Aorta (tissue), 5 donors: ENCODE measurements at places on chromosomes 4 and X.

- no peak for DNase-seq
These were observed 721.7 kb downstream of the PCDH18 start for GRCh38 chr4:136810626-136811025.

- peak; percentile 71 for DNase-seq
These were observed 24.9 kb downstream of the ALPK1 start for GRCh38 chr4:112321776-112322684.

GRCh38 chr4:177638871-177639270 lies 196.6 kb upstream of the AGA start:
- DNase-seq: no peak

- DNase-seq: no peak
These were observed 48.0 kb downstream of the MAGEA9 start for GRCh38 chrX:149829751-149830191.
